SIG-M5 (cell line): ENCODE measurements at places on chromosomes 11 and 22.

DNA sequence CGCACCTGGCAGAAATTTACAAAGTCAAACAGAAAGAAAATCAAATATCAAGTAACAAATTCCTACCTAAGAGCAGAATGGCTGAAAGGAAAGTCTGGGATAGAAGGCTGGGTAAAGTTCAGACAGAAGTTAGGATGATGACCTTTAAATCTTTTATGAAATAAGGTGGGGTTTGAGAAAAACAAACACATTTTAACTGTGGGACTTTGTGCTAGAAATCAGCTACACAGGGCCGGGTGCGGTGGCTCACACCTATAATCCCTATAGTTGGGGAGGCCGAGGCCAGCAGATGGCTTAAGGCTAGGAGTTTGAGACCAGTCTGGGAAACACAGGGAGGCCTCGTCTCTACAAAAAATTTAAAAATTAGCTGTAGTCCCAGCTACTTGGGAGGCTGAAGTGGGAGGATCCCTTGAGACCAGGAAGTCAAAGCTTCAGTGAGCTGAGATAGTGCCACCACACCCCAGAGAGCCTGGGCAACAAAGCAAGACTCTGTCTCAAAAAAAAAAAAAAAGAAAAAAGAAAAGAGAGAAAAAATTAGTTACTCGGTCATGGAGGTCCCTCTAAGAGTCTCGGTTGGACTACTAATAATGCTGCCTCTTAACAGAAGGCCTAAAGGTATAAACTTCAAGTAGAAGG, 119.7 kb upstream of the BID start:
- no peak for DNase-seq

DNA sequence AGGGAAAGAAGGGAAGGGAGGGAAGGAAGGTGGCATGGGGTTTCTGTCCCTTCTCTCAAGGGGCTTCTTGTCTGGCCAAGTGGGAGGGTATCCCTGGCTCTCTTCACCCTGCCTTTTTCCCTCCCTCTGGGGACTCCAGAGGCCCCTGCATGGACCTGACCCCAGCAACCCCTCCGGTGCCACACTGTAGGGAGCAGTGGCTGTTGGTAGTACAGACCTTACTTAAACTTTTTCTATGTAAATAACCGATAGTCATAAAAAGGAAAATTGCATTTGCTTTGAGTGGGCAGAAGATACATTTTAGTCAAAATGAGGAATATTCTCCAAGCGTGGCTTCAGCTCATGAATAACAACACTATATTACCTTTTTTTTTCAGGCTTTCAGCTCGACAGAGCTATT, 1384.0 kb downstream of the BRD1 start:
- DNase-seq: no peak

DNA sequence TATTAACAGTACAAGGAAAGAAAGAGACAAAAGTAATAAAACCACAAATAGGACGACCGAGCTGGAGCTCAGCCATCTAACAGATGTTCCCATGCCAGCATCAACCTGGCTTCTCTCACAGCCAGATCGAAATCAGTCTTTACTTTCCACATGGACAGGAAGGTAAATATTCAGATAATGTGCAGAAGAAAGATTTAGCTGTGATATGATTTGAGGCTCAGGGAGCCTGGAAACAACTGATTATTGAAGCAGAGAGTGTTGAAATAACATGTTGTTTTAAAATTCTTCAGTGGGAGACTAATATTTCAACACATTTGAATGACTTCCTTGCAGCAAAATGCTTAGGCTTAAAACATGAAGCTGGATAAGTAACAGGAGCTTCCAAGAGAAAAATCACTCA, 546.8 kb downstream of the ETS1 start:
- no peak for DNase-seq

GRCh38 chr11:17391493-17392355, 3.3 kb upstream of the KCNJ11 start:
- DNase-seq: no peak

GRCh38 chr11:69292221-69292648, 1.7 kb upstream of the MYEOV start:
- DNase-seq: no peak

- DNase-seq: no peak
Observed at GRCh38 chr11:45617871-45618601, 47.4 kb downstream of the CHST1 start.

GRCh38 chr11:108967571-108967970, 302.7 kb downstream of the DDX10 start:
- no peak for DNase-seq

GRCh38 chr11:134207538-134208239, 16.1 kb downstream of the NCAPD3 start:
- no peak for DNase-seq

DNA sequence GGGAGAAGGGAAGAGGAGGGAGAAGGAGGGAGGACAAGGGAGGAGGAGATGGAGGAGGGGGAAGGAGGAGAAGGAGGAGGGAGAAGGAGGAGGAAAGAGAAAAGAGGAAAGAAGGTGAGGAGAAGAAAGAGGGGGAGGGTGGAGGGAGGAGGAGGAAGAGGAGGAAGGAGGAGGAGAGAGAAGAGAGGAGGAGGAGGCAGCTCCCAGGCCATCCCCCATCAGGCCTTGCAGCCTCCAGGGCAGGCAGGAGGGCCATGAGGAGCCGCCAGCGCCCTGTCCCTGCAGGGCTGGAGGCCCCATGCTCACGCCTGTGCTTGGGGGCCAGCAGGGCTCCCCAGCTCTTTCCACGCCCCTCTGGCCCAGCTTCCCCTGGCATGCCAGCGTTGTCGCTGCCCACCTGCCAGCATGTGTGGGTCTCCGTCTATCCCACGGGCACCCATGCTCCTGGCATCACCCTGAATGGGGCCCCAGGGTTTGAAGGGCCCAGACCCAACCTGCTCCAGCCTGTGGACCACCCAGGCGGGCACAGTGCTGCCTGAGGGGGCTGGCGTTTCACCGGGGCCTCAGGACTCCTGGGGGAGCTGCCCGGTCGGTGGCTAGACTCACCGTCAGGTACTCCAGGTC, 5.2 kb downstream of the TSPAN32 start:
- DNase-seq: no peak

GRCh38 chr11:96620464-96621044, 230.7 kb downstream of the JRKL start:
- DNase-seq: no peak

GRCh38 chr11:57476047-57476756, 15.9 kb downstream of the RTN4RL2 start:
- DNase-seq: no peak

DNA sequence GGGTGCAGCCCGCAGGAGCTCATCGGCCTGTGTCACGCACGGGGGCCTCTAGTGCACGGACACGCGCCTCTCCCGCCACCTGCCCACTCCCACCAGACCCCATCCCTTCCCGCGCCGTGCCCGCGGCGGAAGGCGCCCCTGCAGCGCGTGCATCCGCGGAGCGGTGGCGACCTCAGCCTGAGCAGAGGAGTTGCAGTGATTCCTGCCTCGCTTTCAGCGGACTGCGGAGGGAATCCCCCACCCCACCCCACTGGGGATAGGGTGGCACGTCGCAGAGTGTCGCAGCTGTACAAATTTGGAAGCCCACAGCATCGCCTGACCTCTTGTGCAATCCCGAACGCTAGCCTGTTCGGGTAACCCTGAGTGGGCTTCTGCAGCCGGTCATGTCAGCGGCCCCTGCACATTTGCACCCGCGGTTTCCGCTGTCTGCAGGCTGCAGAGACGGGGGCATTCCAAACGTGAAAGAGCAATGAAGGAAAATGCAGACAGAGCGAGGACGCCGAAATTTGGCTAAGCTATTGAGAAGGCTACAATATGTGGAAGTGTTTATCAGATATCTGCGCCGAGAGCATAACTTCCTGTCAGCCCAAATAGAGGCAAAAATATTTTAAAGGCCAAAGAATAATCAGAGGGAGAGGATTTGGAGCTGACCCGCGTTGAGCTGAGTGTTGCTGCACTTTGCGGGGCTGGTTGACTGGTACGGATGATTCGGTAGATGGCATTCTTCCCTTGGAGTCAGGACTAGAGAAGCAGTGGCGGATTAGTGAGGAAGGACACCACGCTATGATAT, 617 bp upstream of the ARHGAP20 start:
- no peak for DNase-seq

DNA sequence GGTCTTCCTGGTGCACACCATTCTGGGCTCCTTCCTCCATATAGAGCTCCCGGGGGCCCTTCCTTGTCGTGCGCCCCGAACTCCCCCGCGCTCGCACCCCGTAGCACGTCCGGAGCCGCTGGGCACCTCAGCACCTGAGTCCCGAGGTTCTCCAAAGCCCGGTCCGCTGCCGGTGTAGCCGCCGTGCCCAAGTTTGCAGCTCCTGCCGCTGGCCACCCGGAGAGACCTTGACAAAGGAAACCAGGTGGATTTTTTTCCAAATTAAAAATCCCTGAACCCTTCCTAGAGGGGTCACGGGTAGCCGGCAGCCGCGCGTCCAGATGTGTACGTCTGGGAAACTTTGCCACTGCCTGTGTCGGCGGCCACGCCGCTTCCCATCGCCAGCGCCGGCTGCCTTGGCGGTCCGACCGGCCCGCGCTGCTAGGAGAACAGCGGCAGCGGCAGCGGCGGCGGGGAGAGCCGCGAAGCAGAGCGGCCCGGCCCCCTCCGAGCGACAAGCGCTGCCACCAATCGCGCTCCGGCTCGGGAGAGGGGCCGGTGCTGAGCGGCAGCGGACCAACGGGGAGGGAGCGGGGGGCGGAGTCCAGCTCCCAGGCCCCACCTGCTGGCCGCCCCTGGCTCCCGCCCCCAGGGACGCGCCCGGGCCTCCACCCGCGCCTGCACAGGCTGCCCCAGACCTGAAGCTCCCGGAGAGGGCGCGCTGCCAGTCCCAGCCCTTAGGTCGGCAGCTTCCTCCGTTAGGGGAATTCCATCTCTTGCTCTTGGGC, at the start of gene GALNT18:
GALNT18 (minus strand) TSS at position 433 of the 767 bp plus-strand sequence.
- DNase-seq: peak; percentile 21

DNA sequence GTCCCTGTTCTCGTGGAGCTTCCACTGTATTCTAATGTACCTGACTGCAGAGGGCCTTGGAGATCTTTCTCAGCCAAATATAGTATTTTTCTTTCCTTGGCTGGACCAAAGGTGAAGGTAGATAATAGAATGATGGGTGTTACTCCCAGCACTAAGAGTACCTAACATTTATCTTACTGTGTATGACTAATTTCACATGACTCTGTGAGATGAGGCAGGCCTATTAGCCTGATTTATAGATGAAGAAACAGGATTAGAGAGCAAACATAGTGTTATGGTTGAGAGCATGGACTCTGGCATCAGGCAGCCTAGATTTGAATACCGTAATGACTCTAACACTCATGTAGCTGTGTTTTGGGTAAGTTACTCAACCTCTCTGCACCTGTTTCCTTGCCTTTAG, 2.7 kb downstream of the ACO2 start:
- DNase-seq: no peak

DNA sequence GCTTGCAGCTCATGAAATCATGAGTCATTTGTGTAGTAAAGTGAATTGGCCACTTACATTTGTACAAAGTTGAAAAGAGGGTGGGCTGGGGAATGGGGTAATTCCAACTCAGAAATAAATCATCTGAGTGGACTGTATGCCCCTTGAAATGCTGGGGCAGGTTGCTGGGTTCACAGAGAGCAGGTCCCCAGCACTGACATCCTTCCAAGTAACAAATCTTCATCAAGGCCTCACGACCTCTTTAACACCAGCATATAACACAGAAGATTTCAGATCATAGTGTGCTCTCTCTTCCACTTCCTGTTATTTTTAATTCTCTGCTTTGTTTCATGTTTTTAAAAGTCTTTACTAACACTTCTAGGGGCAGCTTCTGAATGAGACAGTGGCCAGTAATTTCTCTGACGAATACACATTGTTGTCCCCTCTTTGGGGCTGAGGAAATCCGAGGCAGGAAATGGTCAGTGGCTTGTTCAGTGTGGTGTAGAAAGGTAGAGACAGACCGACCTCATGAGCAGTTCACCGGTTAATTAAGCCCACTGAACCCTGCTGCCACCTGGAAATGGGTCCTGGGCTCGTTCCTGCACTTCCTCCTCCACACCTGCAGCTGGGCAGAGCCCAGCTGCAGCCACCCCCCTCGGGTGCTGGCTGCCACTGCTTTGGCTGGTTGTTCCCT, 127.7 kb downstream of the MAML2 start:
- DNase-seq: no peak

GRCh38 chr11:103043826-103044678, 47.9 kb downstream of the DCUN1D5 start:
- no peak for DNase-seq

- DNase-seq: no peak
Observed at GRCh38 chr11:8838248-8838647, 72.7 kb upstream of the AKIP1 start.

DNA sequence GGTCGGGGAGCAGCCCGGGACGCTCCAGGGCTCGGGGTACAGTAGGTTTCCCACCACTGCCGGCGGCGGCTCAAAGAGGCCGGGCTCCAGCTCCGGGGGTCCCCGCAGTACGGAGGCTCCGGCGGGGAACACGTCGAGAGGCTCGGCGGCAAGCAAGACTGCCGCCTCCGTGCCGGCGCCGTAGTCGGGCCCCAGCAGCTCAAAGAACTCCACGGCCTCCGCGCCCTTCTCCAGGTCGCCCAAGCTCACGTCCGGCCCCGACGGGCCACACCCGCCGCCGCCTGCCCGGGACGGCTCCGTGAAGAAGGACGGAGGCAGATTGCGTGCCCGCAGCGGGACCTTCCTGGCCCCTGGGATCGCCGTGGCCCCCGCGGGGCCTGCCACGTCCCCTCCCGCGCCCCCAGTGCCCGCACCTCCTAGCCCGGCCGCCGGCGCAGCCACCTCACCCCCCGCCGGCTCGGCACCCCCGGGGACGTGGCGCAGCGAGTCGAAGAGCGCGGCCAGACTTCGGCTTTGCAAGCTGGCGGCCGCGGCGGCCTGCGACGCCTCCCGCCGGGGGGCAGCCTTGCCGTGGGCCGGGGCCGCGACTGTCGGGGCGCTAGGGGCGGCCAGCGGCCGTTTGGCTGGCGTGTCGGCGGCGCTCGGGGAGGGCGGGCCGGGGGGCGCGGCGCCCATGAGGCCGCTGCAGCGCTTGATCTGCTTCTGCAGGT, 775 bp downstream of the FAM181B start:
- DNase-seq: no peak

DNA sequence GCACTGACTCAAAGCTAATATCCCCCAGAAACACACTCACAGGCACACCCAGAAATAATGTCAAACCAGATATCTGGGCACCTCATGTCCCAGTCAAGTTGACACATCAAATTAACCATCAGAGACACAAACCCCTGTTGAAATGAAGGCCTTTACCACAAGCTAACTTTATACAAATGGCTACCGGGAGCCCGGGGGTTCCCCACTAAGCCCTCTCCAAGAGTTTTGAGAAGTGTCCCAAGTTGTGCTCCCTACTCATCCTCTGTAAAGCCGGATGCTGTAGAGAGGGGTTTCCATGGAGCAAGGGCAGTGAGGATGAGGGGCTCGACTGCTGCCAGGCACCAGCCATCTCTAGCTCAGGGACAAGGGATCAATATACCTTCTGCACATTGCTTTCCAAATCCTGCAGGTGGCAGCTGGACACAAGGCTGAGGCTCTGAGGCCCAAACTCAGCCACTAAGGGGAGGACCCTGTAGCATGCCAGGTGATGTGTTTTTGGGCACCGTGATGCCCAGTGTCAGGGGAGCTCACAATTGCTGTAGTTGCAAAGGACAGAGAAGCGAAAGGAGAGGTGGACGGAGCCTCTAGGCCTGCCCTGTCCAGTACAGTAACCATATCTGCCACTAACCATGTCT, 145.7 kb downstream of the TTC17 start:
- DNase-seq: no peak
